ENCODE measurements at places on chromosomes 2 and 18. TPM values are rescaled to one million over a fixed set of nuclear protein-coding genes. Genes with fewer than 3 reads are reported as not detected.

The GNLY gene
- total RNA-seq = 72.9 TPM

The ATP6V1B1 gene
- total RNA-seq = not detected

The COLEC12 gene
- total RNA-seq = not detected

The CPLX4 gene
- total RNA-seq = not detected

The CFAP65 gene
- total RNA-seq = not detected

The PJVK gene
- total RNA-seq = 2.2 TPM

The SERPINB12 gene
- not detected for total RNA-seq

The TEX44 gene
- total RNA-seq = not detected
